Activated CD4-positive, alpha-beta T cell treated with anti-CD3 and anti-CD28 coated beads for 48 hours (primary cell): ENCODE measurements at places on chromosomes 6 and 20.
A peak's percentile ranks its signal among the peaks of the same experiment; 100 is the strongest.

DNA sequence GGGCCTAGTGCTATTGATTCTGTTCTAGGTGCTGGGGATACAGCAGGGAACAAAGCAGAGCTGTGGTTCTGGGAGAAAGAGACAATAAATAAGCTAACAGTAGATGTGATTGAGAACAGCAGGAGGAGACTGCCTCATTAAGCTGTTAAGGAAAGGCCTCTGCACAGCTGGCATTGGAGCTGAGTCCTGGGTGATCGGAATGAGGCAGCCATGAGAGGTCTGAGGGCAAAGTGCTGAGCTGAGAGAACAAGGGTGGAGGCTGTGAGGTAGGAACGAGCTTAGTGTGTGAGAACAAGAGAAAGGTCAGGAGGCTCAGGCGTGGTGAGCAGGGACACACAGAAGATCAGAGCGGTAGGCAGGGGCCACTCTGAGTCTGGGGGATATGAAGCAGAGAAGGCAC is 18.3 kb downstream of the DDX27 start:
- DNase-seq, result no peak

DNA sequence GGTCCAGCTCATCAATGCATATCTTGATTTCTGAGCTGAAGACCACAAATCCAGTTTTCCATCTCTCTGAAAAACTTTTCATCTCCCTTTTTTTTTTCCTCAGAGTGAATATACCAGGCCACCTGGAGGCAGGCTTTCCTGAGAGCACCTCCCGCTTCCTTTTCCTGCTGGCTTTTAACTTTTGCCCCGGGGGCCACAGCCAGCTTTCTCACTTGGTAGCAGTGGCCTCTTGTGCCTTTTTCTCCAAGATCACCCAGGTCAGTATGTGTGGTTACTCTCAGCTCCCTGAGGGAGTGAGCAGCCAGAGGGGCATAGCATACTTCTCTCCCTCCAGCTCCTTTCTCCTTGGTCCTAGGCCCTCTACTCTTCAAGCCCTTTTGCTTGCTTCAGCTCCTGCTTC is at the start of gene BTN1A1:
TSS of gene BTN1A1 (plus strand) at position 202 of the 400 bp plus-strand sequence. CDS start 984 bp downstream, outside the sequence.
- no peak for DNase-seq

GRCh38 chr20:43969028-43969447 is 54.4 kb downstream of the TOX2 start:
- no peak for DNase-seq

DNA sequence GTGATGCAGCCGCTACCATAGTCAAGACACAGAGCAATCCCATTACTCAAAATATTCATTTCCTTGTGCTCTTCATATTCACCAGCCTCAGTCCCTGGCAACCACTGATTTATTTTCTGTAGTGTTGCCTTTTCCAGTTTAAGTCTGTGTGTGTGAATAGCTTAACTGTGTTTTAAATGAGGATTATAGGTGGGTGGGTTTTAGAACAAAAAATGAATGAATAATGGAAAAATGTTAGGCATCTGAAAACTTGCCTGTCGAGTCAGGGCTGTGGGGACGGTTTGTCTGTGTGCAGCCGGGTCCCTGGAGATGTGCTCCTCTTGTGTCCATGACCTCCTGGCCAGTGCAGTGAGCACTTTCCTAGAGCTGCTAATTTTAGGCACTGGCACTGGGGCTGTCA is 27.1 kb downstream of the BANF2 start:
- DNase-seq, result no peak

GRCh38 chr20:20447196-20447595 is 79.3 kb downstream of the INSM1 start:
- no peak for DNase-seq

- DNase-seq, result peak; percentile 58
These were observed 13.8 kb upstream of the GTF3C6 start for GRCh38 chr6:110944681-110945151.

DNA sequence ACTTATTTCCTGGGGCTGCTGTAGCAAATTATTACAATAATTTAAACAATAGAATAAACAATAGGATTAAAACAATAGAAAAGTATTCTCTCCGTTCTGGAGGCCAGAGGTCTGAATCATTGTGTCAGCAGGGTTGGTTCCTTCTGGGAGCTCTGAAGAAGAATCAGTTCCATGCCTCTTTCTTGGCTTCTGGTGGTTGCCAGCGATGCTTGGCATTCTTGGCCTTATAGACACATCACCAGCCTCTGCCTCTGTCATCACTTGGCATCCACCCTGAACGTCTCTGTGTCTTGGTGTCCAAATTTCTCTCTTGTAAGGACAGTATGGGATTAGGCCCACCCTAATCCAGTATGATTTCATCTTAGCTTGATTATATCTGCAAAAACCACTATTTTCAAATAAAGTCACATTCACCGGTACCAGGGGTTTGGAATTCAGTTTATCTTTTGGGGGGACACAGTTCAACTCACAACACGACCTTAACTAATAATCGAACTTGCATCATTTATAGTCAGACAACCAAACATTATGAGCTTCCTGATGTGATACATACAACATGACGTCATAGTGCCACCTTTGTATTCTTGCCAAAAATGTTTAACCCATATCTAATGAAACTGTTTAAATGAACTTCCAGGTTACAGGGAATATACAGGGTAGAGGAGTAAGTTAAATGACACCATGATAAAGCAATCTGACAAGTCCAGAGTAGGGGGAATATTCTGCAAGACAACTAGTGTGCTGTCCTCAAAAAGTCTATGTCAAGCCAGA is 84.7 kb upstream of the RNF24 start:
- no peak for DNase-seq

- DNase-seq, result peak; percentile 73
These were observed 265.0 kb downstream of the ADGRG6 start for GRCh38 chr6:142566628-142567396.

GRCh38 chr20:32479697-32480171 is 105.4 kb downstream of the NOL4L start:
- DNase-seq, result no peak

GRCh38 chr6:85419046-85419759 is 30.7 kb upstream of the NT5E start:
- DNase-seq, result no peak

GRCh38 chr6:32196682-32197616 is 4.5 kb upstream of the GPSM3 start:
- DNase-seq, result no peak

- no peak for DNase-seq
These were observed 96.8 kb downstream of the BCKDHB start for GRCh38 chr6:80203283-80203682.

- no peak for DNase-seq
These were observed 170.3 kb upstream of the SNX9 start for GRCh38 chr6:157652601-157653363.
